ENCODE measurements at places on chromosomes 7 and 10. TPM values are rescaled to one million over a fixed set of nuclear protein-coding genes. Genes with fewer than 3 reads are reported as not detected.

The ZNF365 gene
- 10.8 TPM for total RNA-seq

The ICA1 gene
- 6.5 TPM for total RNA-seq

The HK1 gene
- 128 TPM for total RNA-seq

The FAM25C gene
- not detected for total RNA-seq

Data from A172 (cell line).